Pulmonary artery endothelial cell (primary cell): ENCODE measurements at places on chromosomes 7 and 10. TPM values are rescaled to one million over a fixed set of nuclear protein-coding genes. Genes with fewer than 3 reads are reported as not detected.

The NEUROD6 gene
- not detected in 2 replicates for total RNA-seq

The KIF11 gene
- total RNA-seq, result 21.3 and 35.3 TPM in 2 replicates

The CYP2C8 gene
- not detected in 2 replicates for total RNA-seq

The MMRN2 gene
- total RNA-seq, result 355 and 372 TPM in 2 replicates

The CPA4 gene
- total RNA-seq, result 0.39 and 0.59 TPM in 2 replicates

The EN2 gene
- 0.04 TPM in 1 of 2 replicates, not detected in the other for total RNA-seq

The CDNF gene
- 0.11 and 0.79 TPM in 2 replicates for total RNA-seq

The HABP2 gene
- total RNA-seq, result not detected in 2 replicates

The UNCX gene
- not detected in 2 replicates for total RNA-seq

The SKIDA1 gene
- total RNA-seq, result 0.33 and 0.46 TPM in 2 replicates

The AOAH gene
- not detected in 2 replicates for total RNA-seq

The CPXM2 gene
- 4.9 and 9.2 TPM in 2 replicates for total RNA-seq
